Lower lobe of right lung (tissue), 2 donors: ENCODE measurements at places on chromosomes 3 and 15. TPM values are rescaled to one million over a fixed set of nuclear protein-coding genes. Genes with fewer than 3 reads are reported as not detected.
A peak's percentile ranks its signal among the peaks of the same experiment; 100 is the strongest.

PTPRG gene
- total RNA-seq, result 67.6 TPM

DNA sequence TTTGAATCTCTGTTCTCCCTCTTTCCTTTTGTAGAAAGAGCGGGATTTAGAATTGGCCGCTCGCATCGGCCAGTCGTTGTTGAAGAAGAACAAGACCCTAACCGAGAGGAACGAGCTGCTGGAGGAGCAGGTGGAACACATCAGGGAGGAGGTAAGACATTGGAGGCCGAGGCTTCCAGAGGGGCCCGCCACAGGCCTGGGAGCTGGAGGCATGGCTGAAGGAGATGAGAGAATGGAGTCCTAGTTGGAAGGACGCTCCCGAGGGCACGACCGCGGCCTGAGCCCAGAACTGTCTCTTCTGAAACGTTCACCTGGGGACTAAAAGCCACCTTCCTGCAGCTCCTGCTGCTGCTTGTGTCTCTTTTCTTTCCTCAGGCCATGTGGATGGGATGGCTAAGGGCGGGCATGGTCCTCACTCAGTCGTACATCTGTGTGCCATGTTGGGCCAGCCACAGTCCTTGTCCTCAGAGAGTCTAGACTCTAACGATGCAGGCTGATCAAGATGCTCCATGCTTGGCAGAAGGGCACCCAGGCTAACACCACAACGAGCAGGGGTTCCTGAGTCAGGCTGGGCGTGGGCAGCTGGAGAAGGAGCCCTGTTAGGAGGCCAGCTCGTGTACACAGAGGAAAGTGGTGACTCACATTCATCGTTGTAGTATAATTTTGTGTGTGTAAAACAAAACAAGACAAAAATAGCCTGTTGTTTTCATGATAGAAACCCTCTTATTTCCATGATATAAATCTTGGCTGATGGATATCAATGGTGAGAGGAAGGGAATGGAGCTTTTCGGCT is 81.1 kb downstream of the CCK start:
- DNase-seq, result no peak
- no peak overlapping the region for H3K27ac ChIP-seq
- peaks cover 36% of the 10 kb centered on the region for H3K36me3 ChIP-seq
- no peaks in the 10 kb centered on the region for H3K27me3 ChIP-seq
- H3K4me3 ChIP-seq, result no peak overlapping the region
- H3K4me1 ChIP-seq, result peaks cover 7% of the 10 kb centered on the region

- peak overlapping the region; percentile 68 for H3K4me3 ChIP-seq
- peak; percentile 81 for DNase-seq
- peak overlapping the region; percentile 78 for H3K27ac ChIP-seq
- peaks cover 71% of the 10 kb centered on the region for H3K27me3 ChIP-seq
Measured at GRCh38 chr3:55486101-55486856, 827 bp downstream of the WNT5A start.

GRCh38 chr15:52251144-52251860 is 44.3 kb downstream of the MYO5C start:
- H3K27me3 ChIP-seq, result no peaks in the 10 kb centered on the region
- H3K36me3 ChIP-seq, result peaks cover 33% of the 10 kb centered on the region
- no peak overlapping the region for H3K27ac ChIP-seq
- no peak overlapping the region for H3K4me3 ChIP-seq
- no peak for DNase-seq

DNA sequence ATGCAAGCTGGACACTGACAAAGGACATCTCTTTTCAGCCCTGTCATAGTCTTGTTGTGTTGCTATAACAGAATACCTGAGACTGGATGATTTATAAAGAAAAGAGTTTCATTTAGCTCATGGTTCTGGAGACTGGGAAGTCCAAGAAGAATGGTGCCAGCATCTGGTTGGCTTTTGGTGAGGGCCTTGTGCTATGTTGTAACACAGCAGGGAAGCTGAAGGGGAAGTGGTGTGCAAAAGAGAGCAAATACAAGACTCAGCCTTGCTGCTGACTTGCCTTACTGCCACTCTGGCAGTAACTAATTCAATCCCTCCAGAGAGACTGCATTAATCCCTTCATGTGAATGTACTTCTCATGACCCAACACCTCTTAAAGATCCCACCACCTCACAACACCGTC is 356.3 kb upstream of the PROK2 start:
- no peaks in the 10 kb centered on the region for H3K27me3 ChIP-seq
- H3K4me1 ChIP-seq, result peaks cover 6% of the 10 kb centered on the region
- DNase-seq, result no peak
- no peaks in the 10 kb centered on the region for H3K36me3 ChIP-seq

DNA sequence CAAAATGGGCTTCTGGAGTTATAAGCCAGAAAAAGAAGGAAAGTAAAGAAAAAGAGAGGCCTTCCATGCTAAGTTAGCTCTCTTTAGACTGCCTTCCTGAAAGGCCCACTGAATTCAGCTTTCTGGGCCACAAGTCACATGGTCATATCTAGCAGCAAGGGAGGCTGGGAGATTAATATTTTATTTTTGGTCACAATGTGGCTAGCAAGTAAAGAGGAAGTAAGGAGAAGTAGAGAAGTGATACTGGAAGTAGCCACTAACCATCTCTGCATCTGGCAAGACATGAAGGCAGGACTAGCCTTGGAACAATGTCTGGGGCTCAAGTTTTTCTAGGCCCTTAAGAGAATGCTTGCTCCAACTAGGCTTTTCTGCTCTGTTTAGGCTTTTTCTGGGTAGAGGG is 81.8 kb upstream of the UBE2E1 start:
- DNase-seq, result no peak
- H3K27ac ChIP-seq, result no peak overlapping the region
- H3K36me3 ChIP-seq, result no peaks in the 10 kb centered on the region
- no peaks in the 10 kb centered on the region for H3K27me3 ChIP-seq
- H3K4me1 ChIP-seq, result no peaks in the 10 kb centered on the region

GRCh38 chr3:195771646-195772300 is 40.0 kb downstream of the MUC4 start:
- H3K4me3 ChIP-seq, result no peak overlapping the region
- H3K27me3 ChIP-seq, result no peaks in the 10 kb centered on the region
- H3K36me3 ChIP-seq, result no peaks in the 10 kb centered on the region
- H3K27ac ChIP-seq, result no peak overlapping the region
- H3K4me1 ChIP-seq, result no peaks in the 10 kb centered on the region
- no peak for DNase-seq
